Fibroblast of the aortic adventitia (primary cell): ENCODE measurements at places on chromosomes 7 and 10. TPM values are rescaled to one million over a fixed set of nuclear protein-coding genes. Genes with fewer than 3 reads are reported as not detected.

The TMEM60 gene
- 11.0 and 29.6 TPM in 2 replicates for total RNA-seq

The MOGAT3 gene
- not detected in 2 replicates for total RNA-seq

The LSM8 gene
- total RNA-seq: 49.3 and 69.5 TPM in 2 replicates

The AEBP1 gene
- total RNA-seq: 168 and 234 TPM in 2 replicates

The SLC26A3 gene
- total RNA-seq: not detected in 2 replicates

The TAS2R3 gene
- 1.2 and 2.5 TPM in 2 replicates for total RNA-seq

The INSIG1 gene
- 79.6 and 313 TPM in 2 replicates for total RNA-seq

The RASSF4 gene
- total RNA-seq: 1.9 and 3.8 TPM in 2 replicates

The ARHGEF35 gene
- total RNA-seq: 1.1 and 2.7 TPM in 2 replicates

The LRRC17 gene
- 95.6 and 131 TPM in 2 replicates for total RNA-seq

The SEMA3C gene
- total RNA-seq: 208 and 319 TPM in 2 replicates

The FEZF1 gene
- total RNA-seq: not detected in 2 replicates

The VAX1 gene
- total RNA-seq: not detected in 2 replicates
